ENCODE measurements at places on chromosomes 16 and 17. TPM values are rescaled to one million over a fixed set of nuclear protein-coding genes. Genes with fewer than 3 reads are reported as not detected.

GRCh38 chr17:39949028-39949427 lies 13.8 kb upstream of the GSDMA start:
- H3K27ac ChIP-seq = no peak overlapping the region
- H3K36me3 ChIP-seq = no peaks in the 10 kb centered on the region
- no peaks in the 10 kb centered on the region for H3K27me3 ChIP-seq
- peaks cover 12% of the 10 kb centered on the region for H3K4me1 ChIP-seq

MYH3 gene
- total RNA-seq = 3.5 TPM

GRCh38 chr17:6517062-6517461 lies 39.3 kb downstream of the PITPNM3 start:
- no peaks in the 10 kb centered on the region for H3K36me3 ChIP-seq
- no peaks in the 10 kb centered on the region for H3K4me1 ChIP-seq
- DNase-seq = no peak
- H3K27ac ChIP-seq = no peak overlapping the region

DNA sequence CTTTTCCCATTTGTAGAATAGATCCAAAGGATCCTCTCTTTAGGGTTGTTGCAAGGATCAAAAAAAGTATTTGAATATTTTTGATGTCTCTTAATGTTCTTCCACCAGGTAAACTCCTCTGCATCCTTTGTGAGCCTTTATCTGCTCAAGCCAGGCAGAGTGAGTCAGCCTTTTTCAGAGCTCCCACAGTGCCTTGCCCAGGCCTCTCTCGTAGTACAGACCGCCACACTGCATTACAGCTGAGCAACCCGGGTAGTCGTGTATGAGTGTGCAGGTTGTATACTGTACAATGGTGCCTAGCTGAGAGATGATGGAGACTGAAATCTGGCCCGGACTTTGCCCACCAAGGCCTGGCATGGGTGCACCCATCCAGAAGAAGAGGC lies 20.9 kb downstream of the RHBDL3 start:
- H3K27ac ChIP-seq = no peak overlapping the region
- no peak for DNase-seq
- H3K36me3 ChIP-seq = no peaks in the 10 kb centered on the region
- no peak overlapping the region for H3K4me3 ChIP-seq
- H3K4me1 ChIP-seq = no peaks in the 10 kb centered on the region
- H3K27me3 ChIP-seq = no peaks in the 10 kb centered on the region

SOX8 gene
- total RNA-seq = 0.62 TPM

- H3K4me3 ChIP-seq = no peak overlapping the region
- H3K27ac ChIP-seq = no peak overlapping the region
- H3K36me3 ChIP-seq = no peaks in the 10 kb centered on the region
- H3K4me1 ChIP-seq = no peaks in the 10 kb centered on the region
- H3K27me3 ChIP-seq = no peaks in the 10 kb centered on the region
Measured at GRCh38 chr16:52643006-52643405, 96.1 kb upstream of the TOX3 start.

GRCh38 chr17:81039096-81039495 lies 4.1 kb downstream of the BAIAP2 start:
- no peaks in the 10 kb centered on the region for H3K36me3 ChIP-seq
- no peak overlapping the region for H3K27ac ChIP-seq
- H3K27me3 ChIP-seq = no peaks in the 10 kb centered on the region

GRCh38 chr17:72053036-72053435 lies 67.8 kb upstream of the SOX9 start:
- no peaks in the 10 kb centered on the region for H3K4me1 ChIP-seq
- H3K27me3 ChIP-seq = no peaks in the 10 kb centered on the region
- H3K27ac ChIP-seq = no peak overlapping the region
- DNase-seq = no peak
- no peak overlapping the region for H3K4me3 ChIP-seq

GRCh38 chr16:1144476-1145382 lies 8.2 kb upstream of the CACNA1H start:
- H3K36me3 ChIP-seq = no peaks in the 10 kb centered on the region
- no peaks in the 10 kb centered on the region for H3K4me1 ChIP-seq
- no peaks in the 10 kb centered on the region for H3K27me3 ChIP-seq
- no peak for DNase-seq

APOBR gene
- total RNA-seq = 8.0 TPM

MXRA7 gene
- 29.1 TPM for total RNA-seq

GRCh38 chr16:2062801-2063200 lies 15.0 kb downstream of the TSC2 start:
- H3K27me3 ChIP-seq = no peaks in the 10 kb centered on the region
- H3K4me3 ChIP-seq = no peak overlapping the region
- no peaks in the 10 kb centered on the region for H3K4me1 ChIP-seq
- H3K27ac ChIP-seq = no peak overlapping the region

AOC3 gene
- 1.0 TPM for total RNA-seq

- H3K27me3 ChIP-seq = peaks cover 5% of the 10 kb centered on the region
- H3K27ac ChIP-seq = no peak overlapping the region
- no peaks in the 10 kb centered on the region for H3K36me3 ChIP-seq
- no peak for DNase-seq
- no peaks in the 10 kb centered on the region for H3K4me1 ChIP-seq
Measured at GRCh38 chr17:46983782-46984181, 4.7 kb upstream of the RPRML start.

DNA sequence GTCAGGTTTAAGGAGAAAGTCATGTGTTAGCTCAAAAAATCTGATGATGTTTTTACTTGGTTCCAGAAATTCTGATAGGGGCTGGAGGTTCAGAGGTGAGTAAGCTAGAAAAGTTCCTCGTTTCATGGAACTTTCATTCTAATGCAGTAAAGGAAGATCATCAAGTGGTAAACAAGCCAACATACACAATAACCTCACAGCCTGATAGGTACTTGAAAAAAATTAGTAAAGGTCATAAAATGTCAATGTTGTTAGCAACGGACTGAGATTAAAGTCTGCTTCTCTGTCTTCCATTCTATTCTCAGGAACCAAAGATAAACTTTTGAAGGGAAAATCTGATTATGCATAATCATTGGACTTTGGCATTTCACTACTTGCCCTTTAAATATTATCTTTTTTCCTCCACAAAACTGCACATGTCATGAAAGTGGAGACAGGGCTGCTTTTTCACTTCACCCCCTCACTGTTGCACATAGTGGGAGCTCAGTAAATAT lies 165.4 kb upstream of the MAF start:
- H3K27ac ChIP-seq = no peak overlapping the region
- no peaks in the 10 kb centered on the region for H3K36me3 ChIP-seq
- H3K27me3 ChIP-seq = no peaks in the 10 kb centered on the region
- DNase-seq = no peak

GRCh38 chr17:60579090-60579489 lies 20.9 kb upstream of the PPM1D start:
- no peak overlapping the region for H3K27ac ChIP-seq
- H3K4me3 ChIP-seq = no peak overlapping the region
- no peak for DNase-seq
- no peaks in the 10 kb centered on the region for H3K4me1 ChIP-seq

- no peaks in the 10 kb centered on the region for H3K36me3 ChIP-seq
- no peak overlapping the region for H3K27ac ChIP-seq
- no peak for DNase-seq
- H3K27me3 ChIP-seq = no peaks in the 10 kb centered on the region
- H3K4me1 ChIP-seq = no peaks in the 10 kb centered on the region
Measured at GRCh38 chr16:86823888-86824671, 245.7 kb downstream of the FOXL1 start.

DNA sequence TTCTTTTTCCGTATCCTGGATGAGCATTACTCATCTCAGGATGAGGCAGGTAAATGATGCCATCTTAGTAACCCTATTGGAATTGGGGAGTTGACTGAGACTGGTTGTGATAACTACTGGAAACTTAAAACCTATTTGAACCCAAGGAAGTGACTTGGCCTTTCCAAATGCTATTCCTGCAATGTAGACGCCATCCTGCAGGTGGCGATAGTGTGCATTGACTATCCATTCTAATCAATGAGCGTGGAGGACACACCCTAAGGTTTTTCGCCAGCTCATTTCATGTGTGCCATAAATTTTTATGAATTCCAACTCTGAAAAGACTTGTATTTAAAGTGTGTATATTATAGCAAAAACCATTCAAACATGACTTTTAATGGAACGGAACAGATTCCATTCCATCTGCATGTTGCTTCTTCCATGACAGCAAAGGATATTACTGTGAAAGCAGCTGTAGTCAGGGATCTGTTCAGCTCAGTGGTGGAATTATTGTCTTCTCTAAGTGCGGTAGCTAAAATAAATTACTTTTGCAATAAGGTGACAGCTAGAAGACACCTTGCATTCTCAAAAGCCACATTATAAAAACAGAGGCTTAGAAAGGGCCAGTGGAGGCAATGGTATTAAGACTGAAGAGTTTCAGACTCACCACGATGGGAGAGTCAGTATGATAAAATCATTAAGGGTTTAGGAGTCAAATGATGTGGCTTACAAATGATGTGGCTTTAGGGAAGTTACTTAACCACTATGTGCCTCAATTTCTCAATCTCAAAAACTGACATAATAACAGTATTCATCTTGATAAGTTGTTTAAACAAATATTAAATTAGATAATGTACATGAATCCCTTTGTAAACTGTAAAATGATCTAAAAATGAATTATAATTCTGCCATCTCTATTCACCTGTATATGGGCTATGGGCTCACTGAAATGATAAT lies 55.5 kb downstream of the SYT17 start:
- no peaks in the 10 kb centered on the region for H3K27me3 ChIP-seq
- no peaks in the 10 kb centered on the region for H3K4me1 ChIP-seq
- H3K4me3 ChIP-seq = no peak overlapping the region
- no peaks in the 10 kb centered on the region for H3K36me3 ChIP-seq

DNA sequence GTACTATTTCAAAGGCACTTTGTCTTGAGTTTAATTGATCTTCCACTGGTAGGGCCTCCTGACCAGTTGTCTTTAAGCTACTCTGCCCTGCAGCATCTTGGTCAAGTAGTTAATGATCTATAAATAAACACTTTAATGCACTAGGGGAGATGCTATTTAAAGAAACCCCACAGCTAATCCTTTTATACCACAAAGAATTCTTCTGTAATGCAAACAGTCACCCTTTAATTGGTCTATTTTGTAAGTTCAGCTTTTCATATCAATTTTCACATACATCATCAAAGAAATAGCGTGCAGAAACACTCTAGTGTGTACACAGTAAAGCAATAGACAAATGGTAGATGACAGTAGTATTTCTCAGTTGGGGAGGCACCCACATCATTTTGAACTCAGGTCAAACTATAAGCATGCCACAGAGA lies 70.3 kb downstream of the PMP22 start:
- no peak for DNase-seq
- no peaks in the 10 kb centered on the region for H3K4me1 ChIP-seq
- H3K4me3 ChIP-seq = no peak overlapping the region
- H3K27me3 ChIP-seq = no peaks in the 10 kb centered on the region

KRT12 gene
- not detected for total RNA-seq

ZFP3 gene
- total RNA-seq = 3.7 TPM

- peaks cover 14% of the 10 kb centered on the region for H3K4me1 ChIP-seq
- no peak for DNase-seq
- no peak overlapping the region for H3K27ac ChIP-seq
- no peaks in the 10 kb centered on the region for H3K36me3 ChIP-seq
- no peaks in the 10 kb centered on the region for H3K27me3 ChIP-seq
Measured at GRCh38 chr17:55242476-55242875, 22.3 kb upstream of the HLF start.

- H3K27ac ChIP-seq = peak overlapping the region; percentile 54
- DNase-seq = no peak
- peaks cover 1% of the 10 kb centered on the region for H3K36me3 ChIP-seq
- no peak overlapping the region for H3K4me3 ChIP-seq
Measured at GRCh38 chr16:1610899-1611632, 806 bp downstream of the IFT140 start.

GRCh38 chr17:83175119-83175821 lies 95.9 kb downstream of the METRNL start:
- H3K4me1 ChIP-seq = no peaks in the 10 kb centered on the region
- DNase-seq = no peak
- H3K27ac ChIP-seq = no peak overlapping the region
- no peak overlapping the region for H3K4me3 ChIP-seq

FN3K gene
- total RNA-seq = 2.3 TPM

- peak overlapping the region; percentile 81 for H3K4me3 ChIP-seq
- no peaks in the 10 kb centered on the region for H3K27me3 ChIP-seq
- H3K36me3 ChIP-seq = no peaks in the 10 kb centered on the region
Measured at GRCh38 chr16:85010446-85010930, 847 bp downstream of the ZDHHC7 start.

MYCBPAP gene
- 0.83 TPM for total RNA-seq

- no peak for DNase-seq
- H3K27ac ChIP-seq = no peak overlapping the region
- H3K4me3 ChIP-seq = no peak overlapping the region
- no peaks in the 10 kb centered on the region for H3K27me3 ChIP-seq
- no peaks in the 10 kb centered on the region for H3K4me1 ChIP-seq
- no peaks in the 10 kb centered on the region for H3K36me3 ChIP-seq
Measured at GRCh38 chr16:48413272-48413671, 28.1 kb upstream of the SIAH1 start.

GRCh38 chr16:1201444-1201843 lies 23.6 kb downstream of the TPSG1 start:
- no peak overlapping the region for H3K27ac ChIP-seq
- H3K4me1 ChIP-seq = no peaks in the 10 kb centered on the region
- H3K36me3 ChIP-seq = no peaks in the 10 kb centered on the region

GRCh38 chr17:19386974-19387920 lies at the start of gene MFAP4:
MFAP4 (minus strand) TSS chr17:19387190; CDS start chr17:19387155, 35 bp downstream.
- H3K4me1 ChIP-seq = no peaks in the 10 kb centered on the region
- H3K27me3 ChIP-seq = no peaks in the 10 kb centered on the region
- H3K4me3 ChIP-seq = no peak within 1 kb of the TSS
- no peaks in the 10 kb centered on the region for H3K36me3 ChIP-seq
- H3K27ac ChIP-seq = no peak within 1 kb of the TSS

ODAD4 gene
- total RNA-seq = 0.57 TPM

SLC38A8 gene
- not detected for total RNA-seq

DNA sequence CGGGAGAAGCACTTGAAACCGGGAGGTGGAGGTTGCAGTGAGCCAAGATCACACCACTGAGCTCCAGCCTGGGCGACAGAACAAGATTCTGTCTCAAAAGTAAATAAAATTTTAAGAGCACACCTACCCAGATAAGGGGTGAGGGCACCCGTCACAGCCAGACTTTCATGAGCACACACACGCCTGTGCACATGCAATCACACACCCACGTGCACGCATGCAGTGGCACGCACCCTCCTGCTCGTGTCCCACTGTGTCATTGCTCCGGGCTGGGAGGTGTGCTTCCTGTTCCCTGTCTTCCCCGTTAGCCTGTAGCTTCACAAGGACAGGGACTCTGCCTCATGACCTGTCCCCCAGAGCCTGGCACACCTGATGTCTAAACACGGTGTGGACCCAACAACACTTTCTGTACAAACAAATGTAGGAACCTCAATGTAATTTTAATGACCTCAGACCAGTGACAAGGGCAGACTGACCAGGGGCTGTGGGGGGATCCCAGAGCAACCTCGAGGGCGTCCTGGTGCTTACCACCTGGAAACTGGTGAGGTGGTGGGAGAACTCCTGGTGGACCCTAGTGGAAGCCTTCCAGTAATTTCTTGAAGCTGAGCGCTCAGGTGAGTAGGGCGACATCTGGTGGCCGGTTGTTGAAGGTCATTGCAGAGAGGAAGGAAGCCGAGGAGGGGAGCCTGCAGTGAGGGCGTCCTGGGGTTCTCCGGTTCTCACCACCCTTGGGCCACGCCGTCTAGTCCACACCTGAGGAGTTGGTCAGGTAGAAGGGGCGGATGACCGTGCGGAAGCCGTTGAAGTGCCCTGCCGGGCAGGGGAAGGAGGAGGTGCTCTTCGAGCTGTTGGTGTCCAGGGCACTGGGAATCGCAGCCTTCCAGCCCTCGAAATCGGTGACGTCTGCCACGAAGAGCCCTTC lies 8.6 kb downstream of the LGALS3BP start:
- H3K27me3 ChIP-seq = no peaks in the 10 kb centered on the region
- H3K4me1 ChIP-seq = peaks cover 9% of the 10 kb centered on the region
- H3K36me3 ChIP-seq = no peaks in the 10 kb centered on the region
- no peak overlapping the region for H3K4me3 ChIP-seq
- H3K27ac ChIP-seq = no peak overlapping the region
- peak; percentile 45 for DNase-seq
